ENCODE measurements at places on chromosomes 5 and 9. TPM values are rescaled to one million over a fixed set of nuclear protein-coding genes. Genes with fewer than 3 reads are reported as not detected.

The AFAP1L1 gene
- total RNA-seq = 8.3 TPM

GRCh38 chr9:76980566-76980965 is 38.9 kb upstream of the FOXB2 start:
- no peaks in the 10 kb centered on the region for H3K27me3 ChIP-seq
- H3K27ac ChIP-seq = no peak overlapping the region
- no peak overlapping the region for H3K4me3 ChIP-seq
- no peaks in the 10 kb centered on the region for H3K36me3 ChIP-seq
- peak; percentile 21 for DNase-seq
- peaks cover 2% of the 10 kb centered on the region for H3K4me1 ChIP-seq

DNA sequence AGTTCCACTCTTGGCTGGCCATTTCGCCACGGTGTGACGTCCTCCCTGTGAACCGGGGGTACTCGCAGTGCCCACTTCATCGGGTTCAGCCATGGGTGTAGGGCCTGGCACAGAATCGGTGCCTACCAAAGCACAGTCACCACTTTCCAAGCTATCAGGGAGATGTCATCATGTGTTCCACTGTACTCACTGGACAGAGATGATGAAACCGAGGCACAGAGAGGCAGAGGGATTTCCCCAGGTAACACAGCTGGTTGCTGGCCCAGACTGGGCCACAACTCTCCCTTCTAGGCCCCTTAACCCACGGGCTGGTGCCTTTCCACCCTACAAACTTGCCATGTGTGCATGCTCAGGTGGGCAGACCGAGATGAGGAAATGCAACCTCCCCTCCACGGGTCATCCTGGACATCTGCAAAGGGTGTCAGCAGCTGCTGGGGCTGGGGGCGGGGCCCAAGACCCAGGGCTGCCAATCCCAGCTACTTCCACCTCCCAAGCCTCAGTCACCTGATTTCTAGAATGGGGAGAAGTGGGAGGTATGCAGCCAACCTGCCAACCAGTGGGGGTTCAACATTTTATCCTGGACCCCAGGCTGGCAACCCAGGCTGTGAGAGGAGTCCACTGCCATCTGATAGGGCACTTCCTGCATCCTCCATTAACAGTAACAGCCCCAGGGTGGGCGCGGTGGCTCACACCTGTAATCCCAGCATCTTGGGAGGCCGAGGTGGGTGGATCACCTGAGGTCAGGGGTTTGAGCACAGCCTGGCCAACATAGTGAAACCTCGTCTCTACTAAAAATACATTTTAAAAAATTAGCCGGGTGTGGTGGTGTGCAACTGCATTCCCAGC is 893 bp upstream of the SH2D3C start:
- H3K36me3 ChIP-seq = no peaks in the 10 kb centered on the region
- no peak for DNase-seq

DNA sequence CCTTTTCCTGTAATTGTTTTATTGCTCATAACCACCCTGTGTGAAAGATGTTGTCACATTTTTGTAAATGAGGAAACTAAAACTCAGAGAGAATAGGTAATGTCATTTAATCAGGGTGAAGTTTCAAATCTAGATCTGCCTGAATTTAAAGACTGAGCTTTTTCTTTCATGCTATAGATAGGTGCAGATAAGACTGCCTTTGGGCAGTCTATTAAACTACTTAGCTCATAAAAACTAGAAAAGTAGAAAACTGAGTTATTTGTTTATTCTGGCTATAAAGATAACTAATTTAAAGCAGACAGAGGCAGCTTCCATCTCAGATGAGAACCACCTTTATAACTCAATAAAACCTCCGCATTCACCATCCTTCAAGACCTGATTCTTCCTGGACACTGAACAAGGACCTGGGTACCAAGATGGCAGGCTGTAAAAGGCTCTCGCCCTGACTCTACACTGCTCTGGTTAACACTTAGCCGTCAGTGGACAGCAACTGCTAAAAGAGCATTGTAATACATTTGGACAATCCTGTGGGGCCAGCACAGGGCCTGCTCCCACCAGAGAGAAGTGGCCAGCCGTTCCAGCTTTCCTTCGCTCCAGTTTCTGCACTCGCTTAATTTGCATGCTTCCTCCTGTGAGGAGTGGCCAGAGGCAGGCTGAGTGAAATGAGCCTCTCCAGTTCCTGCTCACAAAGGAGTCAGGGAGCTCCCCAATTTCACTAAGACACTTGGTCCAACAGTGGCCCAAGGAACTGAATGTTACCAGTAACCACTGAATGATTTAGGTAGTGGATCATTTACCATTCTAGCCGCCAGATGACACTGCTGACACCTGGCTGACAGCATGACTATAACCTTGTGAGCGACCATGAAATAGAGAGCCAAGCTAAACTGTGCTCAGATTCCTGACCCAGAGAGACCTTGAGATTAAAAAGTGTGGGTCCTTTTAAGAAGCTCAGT is 566.4 kb downstream of the EFNA5 start:
- H3K4me1 ChIP-seq = no peaks in the 10 kb centered on the region
- no peak overlapping the region for H3K27ac ChIP-seq
- H3K4me3 ChIP-seq = no peak overlapping the region
- no peaks in the 10 kb centered on the region for H3K36me3 ChIP-seq
- no peak for DNase-seq
- no peaks in the 10 kb centered on the region for H3K27me3 ChIP-seq

GRCh38 chr5:159263569-159263905 is 447 bp downstream of the UBLCP1 start:
- no peaks in the 10 kb centered on the region for H3K36me3 ChIP-seq
- H3K27me3 ChIP-seq = no peaks in the 10 kb centered on the region
- peak overlapping the region; percentile 97 for H3K27ac ChIP-seq

DNA sequence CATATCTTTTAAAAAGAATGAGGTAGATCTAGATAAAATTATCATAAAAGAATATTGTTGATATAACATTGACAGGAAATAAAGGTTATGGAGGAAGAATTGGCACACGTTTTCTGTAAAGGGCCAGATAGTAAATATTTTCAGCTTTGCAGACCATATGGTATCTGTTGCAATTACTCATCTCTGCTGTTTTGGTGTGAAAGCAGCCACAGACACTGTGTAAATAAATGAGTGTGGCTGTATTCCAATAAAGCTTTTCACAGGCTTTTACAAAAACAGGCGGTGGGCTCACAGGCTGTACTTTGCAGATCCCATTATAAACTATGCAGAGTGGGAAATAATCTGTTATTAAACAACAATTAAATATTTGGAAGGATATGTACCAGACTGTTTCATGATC is 87.4 kb downstream of the SGCD start:
- H3K4me1 ChIP-seq = peaks cover 7% of the 10 kb centered on the region
- peak; percentile 23 for DNase-seq
- H3K27me3 ChIP-seq = no peaks in the 10 kb centered on the region

- H3K36me3 ChIP-seq = no peaks in the 10 kb centered on the region
- no peak overlapping the region for H3K27ac ChIP-seq
- H3K27me3 ChIP-seq = no peaks in the 10 kb centered on the region
- H3K4me1 ChIP-seq = no peaks in the 10 kb centered on the region
- H3K4me3 ChIP-seq = no peak overlapping the region
Observed at GRCh38 chr5:62671479-62671878, 92.9 kb downstream of the LRRC70 start.

DNA sequence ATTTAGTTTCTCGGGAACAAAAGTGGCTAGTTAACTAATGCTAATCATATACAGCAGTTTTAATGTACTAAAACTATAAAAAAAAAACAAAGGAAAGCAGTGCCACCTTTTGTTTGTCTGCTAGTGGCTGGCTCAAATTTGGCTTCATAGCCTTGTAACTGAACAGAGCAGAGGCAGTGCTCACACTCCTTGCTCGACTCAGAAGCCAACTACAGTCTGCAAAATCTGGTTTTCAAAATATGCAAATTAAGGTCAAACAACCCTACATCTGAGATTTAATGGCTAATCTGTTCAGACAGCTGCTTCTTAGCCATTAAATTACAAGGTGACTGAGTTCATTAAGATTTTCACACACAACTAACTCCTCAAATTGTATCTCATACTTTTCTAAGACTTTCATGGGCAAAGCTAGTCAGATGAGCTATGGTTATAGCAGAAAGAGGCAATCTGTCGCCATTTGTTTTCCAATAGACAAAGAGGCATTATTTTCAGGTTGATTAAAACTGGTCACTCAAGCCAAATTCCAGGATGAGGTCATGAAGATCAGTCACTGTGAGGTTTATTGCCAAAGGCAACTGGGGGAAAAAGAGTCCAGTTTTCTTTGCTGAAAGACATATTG is 56.8 kb upstream of the EPB41L4A start:
- peaks cover 7% of the 10 kb centered on the region for H3K4me1 ChIP-seq
- H3K27me3 ChIP-seq = no peaks in the 10 kb centered on the region
- H3K27ac ChIP-seq = peak overlapping the region; percentile 5
- no peaks in the 10 kb centered on the region for H3K36me3 ChIP-seq

The SERF1A gene
- total RNA-seq = 5.5 TPM

The ADAMTSL1 gene
- 12.6 TPM for total RNA-seq

- H3K4me3 ChIP-seq = no peak overlapping the region
- H3K4me1 ChIP-seq = no peaks in the 10 kb centered on the region
- no peak overlapping the region for H3K27ac ChIP-seq
- H3K36me3 ChIP-seq = no peaks in the 10 kb centered on the region
Observed at GRCh38 chr5:39713250-39713916, 288.6 kb upstream of the DAB2 start.

- H3K27ac ChIP-seq = no peak overlapping the region
- no peak overlapping the region for H3K4me3 ChIP-seq
- no peak for DNase-seq
- H3K27me3 ChIP-seq = no peaks in the 10 kb centered on the region
Observed at GRCh38 chr9:112443200-112443599, 43.4 kb upstream of the KIAA1958 start.

DNA sequence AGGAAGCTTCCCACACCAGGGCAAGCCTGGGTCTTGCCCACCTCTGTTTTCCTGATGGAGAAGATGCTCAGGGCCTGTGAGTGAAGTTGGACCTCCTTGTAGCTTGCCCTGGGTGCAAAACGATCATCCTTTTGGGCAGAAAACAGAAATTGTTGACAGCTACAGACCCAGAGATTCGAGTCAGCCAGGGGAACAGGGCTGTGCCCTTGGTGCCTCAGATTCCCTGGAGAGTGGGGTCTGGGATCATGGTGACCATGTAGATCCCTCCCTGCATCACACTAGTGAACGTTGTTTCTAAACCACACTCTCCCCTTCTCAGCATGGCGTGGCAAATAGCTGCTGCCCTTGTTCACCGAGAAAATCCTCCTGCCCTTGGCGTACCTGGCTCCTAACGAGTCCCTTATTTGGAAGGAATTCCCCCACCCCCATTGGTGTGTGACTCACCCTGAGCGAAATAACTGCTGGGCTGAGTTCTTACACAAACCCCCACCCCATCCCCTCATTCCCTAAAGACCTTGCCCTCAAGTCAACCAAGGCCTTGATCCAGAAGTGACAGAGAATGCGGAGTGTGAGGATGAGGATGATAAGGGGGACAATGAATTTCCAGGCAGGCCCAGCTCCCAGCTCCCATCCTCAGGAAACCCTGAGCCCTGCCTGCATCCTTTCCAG is 1.1 kb upstream of the DCANP1 start:
- H3K4me1 ChIP-seq = peaks cover 6% of the 10 kb centered on the region
- no peak overlapping the region for H3K4me3 ChIP-seq
- H3K36me3 ChIP-seq = no peaks in the 10 kb centered on the region
- H3K27ac ChIP-seq = no peak overlapping the region
- peak; percentile 23 for DNase-seq

GRCh38 chr5:78496373-78496772 is 136.0 kb downstream of the SCAMP1 start:
- H3K4me1 ChIP-seq = peaks cover 14% of the 10 kb centered on the region
- no peak overlapping the region for H3K4me3 ChIP-seq
- H3K27ac ChIP-seq = no peak overlapping the region
- H3K36me3 ChIP-seq = no peaks in the 10 kb centered on the region
- no peak for DNase-seq
- no peaks in the 10 kb centered on the region for H3K27me3 ChIP-seq

- H3K27me3 ChIP-seq = no peaks in the 10 kb centered on the region
- no peak for DNase-seq
- H3K36me3 ChIP-seq = no peaks in the 10 kb centered on the region
- H3K4me3 ChIP-seq = no peak overlapping the region
- peaks cover 17% of the 10 kb centered on the region for H3K4me1 ChIP-seq
Observed at GRCh38 chr9:94786586-94786985, 60.1 kb downstream of the AOPEP start.

DNA sequence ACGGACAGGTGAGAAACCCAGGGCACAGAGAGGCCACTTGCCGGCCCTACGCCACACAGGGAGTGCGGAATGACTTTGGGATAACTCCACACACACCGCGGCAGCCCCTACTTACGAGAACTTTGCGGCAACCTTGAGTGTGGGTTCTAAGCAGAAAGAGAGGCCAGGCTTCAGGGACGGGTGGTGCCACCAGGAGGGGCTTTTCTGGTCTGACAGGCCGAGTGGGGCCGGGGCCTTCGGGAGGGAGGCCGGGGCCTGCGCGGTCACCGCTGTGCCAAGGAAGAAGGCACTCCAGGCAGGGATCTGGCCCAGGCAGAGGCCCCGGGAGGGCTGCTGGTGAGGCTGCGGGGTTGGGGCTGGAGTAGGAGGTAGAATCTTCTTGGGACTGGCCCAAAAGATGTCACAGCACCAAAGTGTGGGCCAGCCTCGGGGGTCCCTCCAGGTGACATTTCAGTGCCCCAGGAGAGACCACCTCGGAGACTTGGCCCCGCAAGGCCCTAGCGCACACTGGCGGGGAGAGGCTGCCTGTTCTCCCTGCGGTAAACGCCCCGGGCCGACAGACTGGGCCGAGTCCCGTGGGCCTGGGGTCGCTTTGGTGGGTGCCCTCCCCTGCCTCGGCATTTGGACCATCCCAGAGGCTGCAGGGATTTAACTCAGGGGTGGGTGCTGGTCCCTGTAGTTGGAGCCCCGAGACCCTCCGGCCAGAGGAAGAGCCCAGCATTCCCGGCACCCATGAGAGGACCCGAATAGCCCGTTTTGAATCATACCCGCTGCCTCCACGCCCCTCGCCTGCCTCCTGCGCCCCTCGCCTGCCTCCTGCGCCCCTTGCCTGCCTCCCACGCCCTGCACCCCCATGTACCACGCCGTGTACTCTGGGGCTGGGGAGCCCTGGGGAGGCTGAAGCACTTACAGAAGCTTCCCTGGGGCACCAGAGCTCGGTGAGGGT is 9.0 kb upstream of the RNU6ATAC start:
- peaks cover 11% of the 10 kb centered on the region for H3K4me1 ChIP-seq
- H3K4me3 ChIP-seq = no peak overlapping the region
- no peaks in the 10 kb centered on the region for H3K36me3 ChIP-seq
- peaks cover 4% of the 10 kb centered on the region for H3K27me3 ChIP-seq
- H3K27ac ChIP-seq = no peak overlapping the region
- DNase-seq = no peak

The LHX2 gene
- total RNA-seq = not detected

The PCDHB5 gene
- total RNA-seq = 8.7 TPM

- H3K36me3 ChIP-seq = no peaks in the 10 kb centered on the region
- no peaks in the 10 kb centered on the region for H3K27me3 ChIP-seq
- H3K4me3 ChIP-seq = no peak overlapping the region
- peaks cover 5% of the 10 kb centered on the region for H3K4me1 ChIP-seq
- H3K27ac ChIP-seq = no peak overlapping the region
Observed at GRCh38 chr5:36614657-36615308, 8.4 kb downstream of the SLC1A3 start.

The SLC36A3 gene
- not detected for total RNA-seq

All from astrocyte (in vitro differentiated cells and primary cell).